Fibroblast of skin of left biceps (primary cell): ENCODE measurements at places on chromosomes 16 and 17.

DNA sequence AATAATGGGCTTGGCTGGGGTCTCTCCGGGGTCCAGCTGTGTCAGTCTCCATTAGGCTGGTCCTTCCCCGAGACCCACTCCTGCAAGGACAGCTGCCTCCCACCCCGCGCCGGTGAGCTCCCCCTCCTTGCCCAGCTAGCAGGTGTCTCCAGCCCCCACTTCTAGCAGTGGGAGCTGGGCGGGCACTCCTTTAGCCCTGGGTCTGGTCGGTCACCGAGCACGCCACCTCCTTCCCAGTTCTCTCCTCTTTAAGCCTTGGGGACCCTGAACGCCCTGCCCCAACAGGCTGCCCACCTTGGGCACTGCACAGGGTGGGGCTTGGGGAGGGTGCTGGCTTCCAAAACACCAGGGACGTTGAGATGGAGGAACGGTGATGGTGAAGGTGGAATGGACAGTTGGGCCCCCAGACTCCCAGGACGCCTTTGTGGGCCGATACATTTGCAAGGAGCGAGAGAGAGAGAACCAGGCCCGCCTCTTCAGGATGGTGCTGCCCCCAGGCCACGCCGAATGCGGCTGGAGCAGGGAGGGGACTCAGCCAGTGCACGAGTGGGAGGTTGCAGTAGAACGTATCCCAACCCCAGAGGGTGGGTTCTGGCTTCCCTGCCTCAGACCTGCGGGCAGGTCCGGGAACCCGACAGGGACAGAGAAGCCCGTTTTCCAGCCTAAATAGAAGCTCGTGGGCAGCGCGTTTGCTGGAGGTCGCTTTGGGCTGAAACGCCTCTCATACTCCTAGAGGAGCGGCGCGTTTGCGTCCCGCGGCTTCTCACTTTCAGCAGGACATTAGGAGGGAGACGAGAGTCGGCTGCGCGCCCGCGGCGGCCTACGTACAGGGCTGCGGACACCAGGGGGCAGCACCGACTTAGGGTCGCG is 10.7 kb downstream of the TBX2 start:
- DNase-seq = no peak

DNA sequence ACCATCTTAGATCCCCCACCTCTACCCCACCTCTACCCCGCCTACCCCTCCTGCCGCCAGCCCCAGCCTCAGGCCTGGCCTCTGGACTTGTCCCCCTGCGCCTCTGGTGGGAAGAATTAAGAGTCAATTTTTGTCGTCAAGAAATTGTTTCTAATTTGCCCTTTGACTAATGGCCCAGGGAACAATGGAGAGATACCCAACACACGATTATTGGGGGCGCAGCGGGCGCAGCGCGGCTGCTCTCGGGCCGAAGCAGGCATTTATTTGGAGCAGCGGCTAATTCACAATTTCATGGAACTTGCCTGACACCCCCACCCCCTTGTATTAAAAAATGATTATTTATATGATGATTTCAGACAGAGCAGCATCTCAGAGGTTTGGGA is 4.4 kb upstream of the BAHCC1 start:
- no peak for DNase-seq

DNA sequence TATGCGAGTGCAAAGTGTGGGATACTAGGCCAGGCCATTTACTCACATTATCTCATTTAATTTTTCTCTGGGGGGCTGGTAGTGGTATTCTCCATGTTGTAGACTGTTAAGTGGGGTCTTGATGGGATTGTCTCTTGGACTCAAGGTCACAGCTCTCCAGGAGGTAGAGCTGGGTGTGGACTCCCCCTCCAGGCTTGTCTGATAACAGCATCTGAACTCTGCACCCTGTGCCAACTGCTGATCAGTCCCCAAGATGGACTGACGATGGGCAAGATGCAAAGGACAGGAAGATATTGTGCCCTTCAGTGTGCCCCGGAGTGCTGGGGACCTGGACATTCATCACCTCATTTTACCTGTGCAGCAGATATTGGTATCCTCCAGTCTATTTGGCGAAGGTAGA is 147.8 kb downstream of the MSI2 start:
- no peak for DNase-seq

GRCh38 chr16:84047626-84048025 is 5.0 kb upstream of the SLC38A8 start:
- DNase-seq = no peak

- no peak for DNase-seq
Measured at GRCh38 chr17:50893183-50893993, 27.2 kb upstream of the TOB1 start.

- no peak for DNase-seq
Measured at GRCh38 chr17:64368277-64368676, 22.4 kb downstream of the PECAM1 start.

DNA sequence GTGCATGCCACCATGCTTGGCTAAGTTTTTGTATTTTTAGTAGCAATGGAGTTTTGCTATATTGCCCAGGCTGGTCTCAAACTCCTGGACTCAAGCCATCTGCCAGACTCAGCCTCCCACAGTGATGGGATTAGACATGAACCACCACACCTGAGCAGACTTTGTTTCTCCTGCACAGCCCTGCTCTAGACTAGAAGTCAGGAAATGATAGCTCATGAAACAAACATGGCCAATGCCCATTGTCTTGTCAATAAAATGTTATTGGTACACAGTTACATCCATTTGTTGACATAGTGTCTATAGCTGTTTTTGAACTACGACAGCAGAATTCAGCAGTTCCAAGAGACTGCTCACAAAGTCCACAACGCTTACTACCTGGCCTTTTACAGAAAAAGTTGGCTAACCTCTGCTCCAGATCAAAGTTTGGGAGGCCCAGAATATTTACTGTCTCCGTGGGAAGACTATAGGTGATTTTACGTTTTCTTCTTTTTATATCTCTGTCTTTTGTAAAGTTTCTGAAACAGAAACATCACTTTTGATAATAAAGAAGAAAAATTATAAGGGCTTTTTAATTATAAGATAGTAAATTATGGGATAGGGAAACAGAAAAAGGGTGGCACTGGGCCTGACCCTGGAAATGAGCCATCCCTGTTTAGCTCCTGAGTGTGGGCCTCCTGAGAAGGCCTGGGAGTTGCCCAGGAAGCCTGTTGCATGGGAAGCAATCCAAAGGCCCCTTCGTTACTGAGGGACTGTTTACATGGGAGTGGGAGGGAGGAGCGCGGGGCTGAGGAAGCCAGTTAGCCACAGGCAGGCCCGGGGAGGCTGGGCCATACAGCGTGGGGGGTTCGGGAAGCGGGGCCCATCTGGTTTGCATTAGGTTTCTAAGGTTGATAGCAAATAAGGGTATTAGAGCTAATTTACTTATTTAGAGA is 201.5 kb downstream of the IRF8 start:
- peak; percentile 16 for DNase-seq

DNA sequence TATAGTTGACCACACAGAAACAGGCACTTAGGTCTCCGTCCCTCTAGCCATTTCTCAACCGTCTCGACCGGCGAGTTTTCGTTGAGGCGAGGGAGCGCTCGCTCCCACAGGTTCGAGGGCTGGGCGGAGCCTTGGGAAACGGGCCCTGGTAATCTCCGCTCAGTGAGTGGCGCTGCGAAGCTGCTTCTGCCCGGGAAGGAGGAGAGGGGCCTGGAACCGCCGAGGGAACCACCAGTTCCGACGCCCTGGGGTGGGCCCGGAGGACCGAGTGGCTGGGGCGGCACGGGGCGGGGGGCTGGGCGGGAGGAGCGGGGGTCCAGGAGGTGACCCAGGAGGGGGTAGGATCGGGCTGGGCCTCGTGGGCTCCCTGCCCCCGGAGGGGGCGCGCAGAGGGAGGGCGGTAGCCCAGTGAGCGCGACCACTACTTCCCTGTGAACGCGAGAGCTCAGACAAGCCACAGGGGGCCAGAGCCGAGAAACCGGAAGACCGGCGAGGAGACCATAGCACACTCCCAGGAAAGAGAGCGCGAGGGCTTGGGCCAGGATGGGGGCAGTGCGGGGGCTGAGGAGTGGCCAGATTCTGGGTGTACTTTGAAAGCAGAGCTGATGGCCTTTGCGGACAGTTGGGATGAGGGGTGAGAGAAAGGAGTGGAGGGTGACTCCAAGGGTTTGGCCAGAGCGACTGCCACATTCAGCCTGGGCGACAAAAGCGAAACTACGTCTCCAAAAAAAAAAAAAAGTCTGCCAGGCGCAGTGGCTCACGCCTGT is 29.9 kb upstream of the ARL4D start:
- DNase-seq = peak; percentile 56

GRCh38 chr17:52027081-52027480 is 131.4 kb downstream of the CA10 start:
- no peak for DNase-seq

DNA sequence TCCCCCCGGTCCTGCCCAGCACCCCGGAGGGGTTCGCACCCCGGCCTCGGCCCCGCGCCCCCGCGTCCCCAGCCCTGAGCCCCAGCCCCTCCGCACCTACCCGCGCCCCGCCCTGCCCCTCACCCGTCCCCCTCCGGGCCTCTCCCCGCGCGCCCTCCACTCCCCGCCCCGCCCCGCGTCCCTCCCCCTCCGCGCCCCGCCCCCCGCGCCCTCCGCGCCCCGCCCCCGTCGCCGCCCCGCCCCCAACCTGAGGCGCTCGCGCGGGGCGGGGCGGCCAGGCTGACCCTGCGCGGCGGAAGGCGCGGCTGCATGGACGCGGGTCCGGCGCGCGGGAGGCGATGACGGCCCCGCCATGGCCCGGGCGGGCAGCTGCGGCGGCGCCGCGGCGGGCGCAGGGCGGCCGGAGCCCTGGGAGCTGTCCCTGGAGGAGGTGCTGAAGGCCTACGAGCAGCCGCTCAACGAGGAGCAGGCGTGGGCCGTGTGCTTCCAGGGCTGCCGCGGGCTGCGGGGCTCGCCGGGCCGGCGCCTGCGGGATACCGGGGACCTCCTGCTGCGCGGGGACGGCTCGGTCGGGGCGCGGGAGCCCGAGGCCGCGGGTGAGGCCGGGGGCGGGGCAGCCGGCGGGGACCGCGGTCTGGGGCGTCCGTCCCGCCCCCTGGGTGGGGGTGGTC is at the start of gene SPIRE2:
SPIRE2 (plus strand) TSS at position 277 of the 671 bp plus-strand sequence; CDS start at position 353, 76 bp downstream.
- peak; percentile 22 for DNase-seq

- no peak for DNase-seq
Measured at GRCh38 chr16:49930841-49931240, 74.9 kb upstream of the ZNF423 start.

GRCh38 chr17:50632637-50633036 is 2.0 kb upstream of the ABCC3 start:
- no peak for DNase-seq

- DNase-seq = no peak
Measured at GRCh38 chr17:69480245-69480644, 65.7 kb downstream of the MAP2K6 start.

DNA sequence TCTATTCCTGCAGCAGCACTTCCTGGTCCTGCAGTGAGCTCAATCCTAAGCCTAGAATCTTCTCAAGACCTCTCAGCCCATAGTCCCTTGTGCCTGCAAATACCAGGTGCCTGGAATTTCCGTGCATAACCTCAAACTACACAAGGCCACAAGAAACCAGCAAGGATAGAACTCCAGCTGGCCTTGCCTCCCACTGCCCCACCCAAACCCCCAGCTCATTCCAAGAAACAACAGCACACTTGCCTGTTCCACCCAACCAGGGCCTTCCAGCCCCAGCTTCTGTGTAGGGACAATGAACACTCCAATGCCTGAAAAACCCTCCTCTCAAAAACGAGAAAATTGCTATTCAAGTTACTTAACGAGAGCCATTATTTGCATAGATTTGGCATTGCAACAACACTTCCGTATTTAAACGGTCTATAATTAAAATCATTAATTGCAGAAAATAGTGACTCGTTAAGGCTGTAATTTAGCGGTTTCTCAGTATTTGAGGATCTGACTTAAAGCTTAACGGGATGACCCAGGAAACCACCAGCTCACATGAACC is 147.0 kb downstream of the C16orf78 start:
- no peak for DNase-seq

DNA sequence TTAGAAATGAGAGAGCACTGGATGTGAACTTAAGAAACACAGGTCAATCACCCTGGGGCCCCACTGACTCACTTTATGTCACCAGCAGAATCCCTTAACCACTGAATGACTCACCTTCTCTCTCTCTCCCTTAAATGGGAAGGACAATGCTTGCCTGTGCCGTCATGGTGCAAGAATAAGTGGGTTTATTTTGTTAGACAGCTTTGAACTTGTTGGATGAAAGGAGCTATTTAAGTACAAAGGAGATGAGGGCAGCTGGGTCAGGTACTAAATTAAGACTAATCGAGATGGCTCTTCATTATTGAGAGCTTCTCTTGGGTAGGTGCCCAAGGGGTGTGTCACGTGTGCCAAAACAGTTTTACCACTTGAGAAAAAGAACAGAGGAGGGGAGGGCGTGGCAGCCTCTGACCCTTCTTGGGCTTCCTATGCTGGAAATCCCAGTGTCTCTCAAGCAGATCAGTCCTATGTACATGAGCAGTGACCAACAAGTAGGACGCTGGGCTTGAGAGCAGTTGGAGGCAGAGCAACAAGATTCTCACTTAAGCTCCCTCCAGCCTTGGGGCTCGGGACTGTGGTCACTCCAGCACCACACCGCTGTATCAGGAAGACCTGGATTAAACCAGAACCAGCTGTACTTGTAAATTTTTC is 6.7 kb upstream of the KRT31 start:
- DNase-seq = peak; percentile 70

DNA sequence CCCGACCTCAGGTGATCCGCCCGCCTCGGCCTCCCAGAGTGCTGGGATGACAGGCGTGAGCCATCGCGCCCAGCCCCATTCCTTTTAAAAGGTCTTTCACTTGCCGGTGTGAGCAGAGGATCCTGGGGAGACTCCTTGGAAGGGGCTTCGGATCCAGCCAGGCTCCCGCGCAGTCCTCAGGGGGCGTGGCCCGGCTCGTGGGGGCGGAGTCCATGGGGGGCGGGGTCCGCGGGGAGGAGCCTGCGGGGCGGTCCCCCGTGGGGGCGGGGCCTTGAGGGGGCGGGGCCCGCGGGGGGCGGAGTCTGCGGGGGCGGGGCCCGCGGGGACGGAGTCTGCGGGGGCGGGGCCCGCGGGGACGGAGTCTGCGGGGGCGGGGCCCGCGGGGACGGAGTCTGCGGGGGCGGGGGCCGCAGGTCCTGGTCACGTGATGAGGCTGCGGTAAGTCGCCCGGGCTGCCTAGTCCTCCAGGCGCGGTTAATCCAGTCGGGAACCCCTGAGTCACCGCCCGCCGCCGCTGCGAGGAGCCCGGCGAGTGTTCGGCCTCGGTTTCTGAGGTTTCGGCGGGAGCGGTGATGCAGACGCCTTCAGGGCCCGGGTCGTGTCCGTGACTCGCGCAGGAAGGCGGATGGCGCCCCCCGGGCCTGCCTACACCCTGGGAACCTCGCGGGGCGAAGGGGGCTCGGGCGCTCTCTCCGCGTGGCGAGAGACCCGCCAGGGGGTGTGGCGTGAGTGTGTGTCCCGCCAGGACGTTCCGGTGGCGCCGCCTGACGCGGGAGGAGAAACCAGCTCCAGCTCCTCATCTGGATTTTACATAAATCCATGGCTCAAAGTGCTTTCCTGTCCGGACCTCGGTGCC is 23.6 kb upstream of the ABR start:
- no peak for DNase-seq

GRCh38 chr16:56764835-56765234 is 34.9 kb downstream of the NUP93 start:
- DNase-seq = no peak

GRCh38 chr16:86531641-86532525 is 21.6 kb downstream of the FOXF1 start:
- no peak for DNase-seq

- no peak for DNase-seq
Measured at GRCh38 chr16:60271025-60271771, 1537.1 kb upstream of the GOT2 start.
